Epithelial cell of esophagus (primary cell): ENCODE measurements at places on chromosomes 7 and 10.

- no peak for DNase-seq
These were observed 54.9 kb upstream of the CAMK2B start for GRCh38 chr7:44380189-44380830.

GRCh38 chr10:938941-939678 is 7.6 kb upstream of the LARP4B start:
- no peak for DNase-seq

GRCh38 chr7:134625550-134625949 is 21.1 kb upstream of the BPGM start:
- DNase-seq: peak; percentile 77

DNA sequence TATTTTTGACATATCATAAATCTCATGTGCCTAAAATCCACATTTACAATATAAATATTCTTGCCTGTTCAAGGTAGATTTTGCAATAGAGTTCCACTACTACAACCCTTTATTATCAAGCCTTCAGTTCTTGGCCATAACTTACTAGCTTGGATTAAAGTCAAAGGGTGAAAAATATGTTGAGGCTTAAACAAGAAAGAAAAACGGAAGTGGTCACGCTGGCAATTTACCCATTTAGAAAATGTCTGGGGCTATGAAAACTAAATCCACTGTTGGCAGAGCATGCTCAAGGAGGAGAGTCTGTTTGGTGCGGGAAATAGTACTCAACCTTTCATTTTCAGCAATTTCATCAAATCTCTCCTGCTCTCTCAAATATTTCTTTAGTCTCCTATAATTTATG is 209.8 kb upstream of the RHOBTB1 start:
- DNase-seq: no peak

- DNase-seq: no peak
These were observed 4.2 kb downstream of the CYP26A1 start for GRCh38 chr10:93077860-93078337.

DNA sequence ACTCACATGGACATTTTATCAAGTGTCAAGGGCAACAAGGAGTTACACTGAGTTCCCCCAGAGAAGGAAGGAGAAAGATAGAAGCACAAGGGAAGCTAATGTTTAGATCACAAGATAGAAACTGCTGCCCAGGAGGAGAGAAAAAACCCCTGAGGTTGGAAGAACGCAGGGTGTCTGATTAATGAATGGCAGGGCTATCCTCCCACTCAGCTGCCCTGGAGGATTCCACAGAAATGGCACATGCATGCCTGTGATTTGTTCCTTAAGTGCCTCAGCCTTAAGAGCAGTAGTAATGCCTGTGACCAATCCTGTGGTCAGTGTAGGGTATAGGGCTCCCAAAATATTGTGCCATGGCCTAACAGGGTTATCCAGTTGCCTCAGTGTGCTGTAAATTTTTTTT is 20.2 kb downstream of the DNAJB9 start:
- peak; percentile 8 for DNase-seq

DNA sequence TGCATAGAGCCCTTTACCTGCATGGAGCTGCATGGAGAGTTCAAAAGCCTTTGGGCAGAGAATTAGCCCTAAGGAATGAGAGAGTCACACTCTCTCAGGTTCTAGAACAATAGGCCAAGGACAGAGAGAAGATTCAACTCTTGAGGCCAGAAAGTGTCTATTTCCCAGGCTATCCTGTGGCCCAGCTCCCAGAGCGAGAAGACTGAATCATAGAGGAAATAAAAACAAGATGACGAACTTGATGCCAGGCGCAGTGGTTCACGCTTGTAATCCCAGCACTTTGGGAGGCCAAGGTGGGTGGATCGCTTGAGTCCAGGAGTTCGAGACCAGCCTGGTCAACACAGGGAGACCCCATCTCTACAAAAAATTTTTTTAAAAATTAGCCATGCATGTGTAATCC is 18.3 kb upstream of the PODXL start:
- no peak for DNase-seq

DNA sequence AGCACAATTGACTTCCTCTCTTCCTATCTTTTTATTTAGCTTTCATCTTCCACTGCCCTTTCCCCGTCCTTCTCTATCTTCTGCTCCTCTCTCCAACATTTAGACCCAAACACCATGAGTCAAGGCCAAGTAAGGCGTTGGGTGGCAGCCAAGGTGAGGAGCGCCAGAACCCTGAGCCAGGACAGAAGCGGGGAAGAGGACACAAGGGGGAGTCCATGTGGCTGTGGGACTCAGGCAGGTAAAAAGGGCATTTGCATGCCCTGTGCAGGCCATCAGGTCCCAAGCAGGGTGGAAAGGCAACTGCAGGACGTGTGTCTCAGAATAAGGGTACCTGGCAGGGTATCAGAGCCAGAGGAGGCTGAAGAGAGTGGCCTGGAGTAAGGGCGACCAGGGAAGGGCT is 192.4 kb upstream of the PFKP start:
- DNase-seq: no peak

DNA sequence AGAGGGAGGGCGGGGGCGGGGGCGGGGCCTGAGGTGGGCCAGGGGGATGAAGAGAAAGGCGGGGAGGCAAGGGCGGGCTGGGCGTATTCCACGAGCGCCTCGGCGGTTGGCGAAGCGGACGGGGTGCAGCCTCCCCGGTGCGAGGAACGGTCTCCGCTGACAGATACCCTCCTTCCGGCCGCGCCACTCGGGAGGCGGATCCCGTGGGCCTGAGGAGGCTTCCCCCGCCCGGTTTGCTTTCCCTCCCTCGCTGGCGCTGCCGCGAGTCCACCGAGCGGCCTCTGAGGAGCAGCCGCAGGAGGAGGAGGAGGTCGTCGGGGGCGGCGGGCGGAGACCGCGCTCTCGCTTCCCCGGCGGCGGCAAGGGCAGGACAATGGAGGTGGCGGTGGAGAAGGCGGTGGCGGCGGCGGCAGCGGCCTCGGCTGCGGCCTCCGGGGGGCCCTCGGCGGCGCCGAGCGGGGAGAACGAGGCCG is at the start of gene TRIM24:
TRIM24 (plus strand) TSS at position 84 of the 473 bp plus-strand sequence; CDS start at position 374, 290 bp downstream.
- no peak for DNase-seq

DNA sequence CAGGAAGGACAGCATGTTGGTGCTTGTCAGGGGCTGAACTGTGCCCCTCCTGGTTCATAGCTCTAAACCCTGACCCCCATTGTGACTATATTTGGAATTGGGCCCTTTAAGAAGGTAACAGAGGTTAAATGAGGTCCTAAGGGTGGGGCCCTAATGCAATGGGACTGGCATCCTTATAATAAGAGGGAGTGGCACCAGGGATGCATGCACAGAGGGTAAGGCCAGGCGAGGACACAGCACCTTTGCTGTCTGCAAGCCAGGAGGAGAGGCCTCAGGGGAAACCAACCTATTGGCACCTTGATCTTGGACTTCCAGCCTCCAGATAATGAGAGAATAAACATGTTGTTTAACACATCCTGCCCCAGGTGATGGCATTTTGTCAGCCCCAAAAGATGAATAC is 61.3 kb upstream of the EBF3 start:
- no peak for DNase-seq

DNA sequence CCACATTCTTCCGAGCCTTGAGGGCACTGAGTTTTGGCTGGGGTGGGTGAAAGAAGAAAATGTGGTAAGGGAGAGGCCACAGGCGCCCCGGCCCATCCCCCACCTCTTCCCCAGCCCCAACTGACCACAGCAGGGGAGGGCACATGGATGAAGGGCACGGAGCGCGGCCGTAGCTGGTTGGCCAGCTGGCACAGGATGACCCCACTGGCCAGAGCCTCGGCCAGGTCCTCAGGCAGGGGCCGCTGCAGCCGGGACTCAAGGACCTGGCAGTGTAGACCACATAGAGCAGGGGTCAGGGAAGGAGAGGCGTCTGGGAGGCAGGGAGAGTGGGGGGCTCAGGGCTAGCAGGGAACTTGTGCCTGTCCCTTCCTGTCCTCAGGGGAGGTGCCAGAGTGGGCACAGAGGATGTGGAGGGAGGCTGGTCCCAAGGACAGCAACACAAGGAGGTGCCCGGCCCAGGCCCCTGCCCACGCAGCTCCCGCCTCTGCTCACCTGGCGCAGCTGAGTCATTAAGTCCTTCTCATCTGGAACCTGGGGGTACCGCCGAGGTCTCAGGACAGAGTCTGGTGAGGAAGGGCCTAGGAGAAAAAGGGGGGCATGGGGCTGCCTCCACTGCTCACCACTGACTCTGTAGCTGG is 2.2 kb upstream of the SAP25 start:
- no peak for DNase-seq

GRCh38 chr7:33832271-33832721 is 73.0 kb upstream of the BMPER start:
- DNase-seq: no peak

- DNase-seq: no peak
These were observed 45.3 kb downstream of the RCC1L start for GRCh38 chr7:75028299-75028698.
